ENCODE measurements at places on chromosomes 2 and 18. TPM values are rescaled to one million over a fixed set of nuclear protein-coding genes. Genes with fewer than 3 reads are reported as not detected.

The RBMS1 gene
- 87.9 TPM for total RNA-seq

The EPG5 gene
- 31.1 TPM for total RNA-seq

The MLPH gene
- total RNA-seq = 12.3 TPM

The CTAGE1 gene
- 0.47 TPM for total RNA-seq

The E2F6 gene
- 18.3 TPM for total RNA-seq

The MC4R gene
- total RNA-seq = not detected

The CTLA4 gene
- total RNA-seq = not detected

The GREB1 gene
- 4.0 TPM for total RNA-seq

The RNF103 gene
- total RNA-seq = 57.0 TPM

The POTEC gene
- not detected for total RNA-seq

DNA sequence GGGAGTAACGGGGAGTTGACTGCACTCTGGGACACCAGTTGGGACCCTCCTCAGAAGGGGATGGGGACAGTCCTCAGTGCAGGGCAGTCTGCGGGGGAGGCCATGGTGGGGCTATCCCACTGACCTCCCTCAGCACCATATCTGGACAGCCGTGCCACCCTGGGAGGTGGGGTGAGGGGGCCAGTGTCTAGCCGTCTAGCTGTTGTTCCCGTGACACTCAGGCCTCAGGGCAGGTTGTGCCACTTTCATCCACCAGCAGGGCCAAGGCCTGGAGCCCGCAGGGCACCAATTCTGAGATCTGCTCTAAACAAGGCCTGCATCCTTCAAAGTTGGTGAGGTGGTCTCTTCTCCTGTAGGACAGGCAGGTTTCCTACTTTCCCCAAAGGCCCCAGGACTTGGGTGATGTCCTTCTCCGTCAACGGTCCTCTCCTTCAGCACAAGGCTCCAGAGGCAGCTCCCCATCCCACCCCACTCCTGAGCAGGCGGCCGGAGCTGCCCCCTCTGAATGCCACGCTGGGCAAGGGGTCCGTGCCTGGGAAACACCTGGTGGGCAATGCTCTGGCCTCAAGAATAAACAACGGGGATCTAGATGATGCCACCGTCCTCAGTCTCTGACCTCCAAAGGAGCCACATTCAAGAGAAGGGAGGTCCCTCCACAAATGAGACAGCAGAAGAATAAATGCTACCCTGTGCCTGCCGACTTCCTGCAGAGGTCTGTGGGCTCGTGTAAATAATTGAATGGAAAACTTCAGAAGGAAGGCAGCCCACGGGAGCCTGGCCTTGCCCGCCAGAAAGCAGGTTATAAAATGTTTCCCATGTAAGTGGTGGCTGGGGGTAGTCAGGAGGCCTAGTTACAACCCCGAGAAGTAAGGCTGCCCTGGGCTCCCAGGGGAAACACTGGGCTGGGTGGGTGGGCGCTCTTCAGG is 42.8 kb upstream of the PTMA start:
- peak overlapping the region; percentile 100 for H3K27ac ChIP-seq
- DNase-seq = no peak
- H3K36me3 ChIP-seq = no peaks in the 10 kb centered on the region

GRCh38 chr2:222492683-222493082 is 68.3 kb downstream of the SGPP2 start:
- no peaks in the 10 kb centered on the region for H3K36me3 ChIP-seq
- peak; percentile 13 for DNase-seq
- no peaks in the 10 kb centered on the region for H3K4me1 ChIP-seq
- no peaks in the 10 kb centered on the region for H3K27me3 ChIP-seq
- no peak overlapping the region for H3K4me3 ChIP-seq
- no peak overlapping the region for H3K27ac ChIP-seq

DNA sequence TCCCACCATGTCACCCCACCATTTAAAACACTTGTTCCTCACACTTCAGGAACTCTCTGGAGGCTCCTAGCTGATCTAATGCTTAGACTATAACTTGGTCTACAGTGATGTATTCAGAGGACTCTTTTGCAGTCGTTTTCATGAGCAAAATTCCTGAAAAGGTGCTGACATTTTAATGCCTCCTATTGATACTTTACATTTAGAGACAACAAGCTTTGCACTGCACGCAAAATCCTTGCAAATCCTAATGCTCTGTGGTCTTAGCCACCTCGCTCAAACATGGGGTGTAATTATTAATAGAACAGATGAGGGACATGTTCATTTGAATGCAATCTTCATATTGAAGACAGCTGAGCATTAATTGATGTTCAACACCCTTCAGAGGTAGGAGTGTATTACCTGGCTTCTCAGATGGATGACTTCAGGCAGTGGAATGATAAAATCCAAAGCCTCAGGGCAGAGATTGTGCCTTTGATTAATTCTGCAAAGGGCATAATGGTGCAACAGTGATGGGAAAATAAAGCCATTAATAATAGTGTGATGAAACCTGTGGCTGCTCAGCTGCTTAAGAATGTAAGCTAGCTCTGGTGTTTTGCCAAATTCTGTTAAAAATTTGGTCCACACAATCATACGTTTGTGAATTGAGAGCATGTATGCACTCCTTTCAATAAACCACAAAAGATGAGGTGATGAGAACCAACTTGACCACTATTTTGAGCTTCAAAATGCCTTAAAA is 5.4 kb downstream of the CTAGE1 start:
- H3K4me3 ChIP-seq = no peak overlapping the region
- no peak overlapping the region for H3K27ac ChIP-seq
- no peaks in the 10 kb centered on the region for H3K4me1 ChIP-seq
- H3K27me3 ChIP-seq = no peaks in the 10 kb centered on the region
- no peak for DNase-seq

DNA sequence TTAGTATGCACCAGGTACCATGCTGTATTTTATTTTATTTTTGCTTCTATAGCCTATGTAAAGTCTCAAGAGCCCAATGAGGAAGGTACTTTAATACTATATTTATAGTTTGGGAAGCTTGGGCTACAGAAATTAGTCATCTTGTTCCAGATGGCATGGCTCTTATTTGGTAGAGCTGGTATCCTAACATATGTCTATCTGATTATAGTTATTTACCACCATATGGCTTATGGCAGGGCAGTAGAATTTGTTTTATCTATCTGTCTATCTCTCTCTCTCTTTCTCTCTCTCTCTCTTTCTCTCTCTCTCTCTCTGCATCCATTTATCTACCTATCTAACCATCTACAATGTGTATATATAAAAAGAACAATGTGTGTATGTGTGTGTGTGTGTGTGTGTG is 1293.7 kb upstream of the SLC39A10 start:
- no peaks in the 10 kb centered on the region for H3K4me1 ChIP-seq
- no peaks in the 10 kb centered on the region for H3K27me3 ChIP-seq
- H3K4me3 ChIP-seq = no peak overlapping the region
- no peaks in the 10 kb centered on the region for H3K36me3 ChIP-seq
- no peak for DNase-seq

- no peaks in the 10 kb centered on the region for H3K36me3 ChIP-seq
- DNase-seq = no peak
- no peak overlapping the region for H3K27ac ChIP-seq
- peaks cover 6% of the 10 kb centered on the region for H3K4me1 ChIP-seq
- no peak overlapping the region for H3K4me3 ChIP-seq
- no peaks in the 10 kb centered on the region for H3K27me3 ChIP-seq
Observed at GRCh38 chr18:79857082-79857671, 59.4 kb downstream of the KCNG2 start.

GRCh38 chr2:199322151-199322550 is 135.6 kb downstream of the SATB2 start:
- H3K4me1 ChIP-seq = no peaks in the 10 kb centered on the region
- H3K27ac ChIP-seq = no peak overlapping the region
- no peak for DNase-seq
- H3K4me3 ChIP-seq = no peak overlapping the region
- no peaks in the 10 kb centered on the region for H3K36me3 ChIP-seq
- H3K27me3 ChIP-seq = no peaks in the 10 kb centered on the region

- no peaks in the 10 kb centered on the region for H3K4me1 ChIP-seq
- peak overlapping the region; percentile 7 for H3K27ac ChIP-seq
- no peaks in the 10 kb centered on the region for H3K36me3 ChIP-seq
- no peaks in the 10 kb centered on the region for H3K27me3 ChIP-seq
Observed at GRCh38 chr2:180202467-180202951, 195.4 kb upstream of the CWC22 start.

- H3K4me3 ChIP-seq = peak overlapping the region; percentile 57
- H3K36me3 ChIP-seq = no peaks in the 10 kb centered on the region
- peaks cover 9% of the 10 kb centered on the region for H3K4me1 ChIP-seq
- peak overlapping the region; percentile 60 for H3K27ac ChIP-seq
- DNase-seq = peak; percentile 99
Observed at GRCh38 chr2:676647-677055, 555 bp downstream of the TMEM18 start.

GRCh38 chr18:24208270-24209035 is 69.6 kb downstream of the CABYR start:
- no peaks in the 10 kb centered on the region for H3K27me3 ChIP-seq
- no peak overlapping the region for H3K4me3 ChIP-seq

- H3K4me3 ChIP-seq = no peak overlapping the region
- no peaks in the 10 kb centered on the region for H3K27me3 ChIP-seq
- H3K4me1 ChIP-seq = no peaks in the 10 kb centered on the region
- H3K36me3 ChIP-seq = no peaks in the 10 kb centered on the region
- DNase-seq = no peak
Observed at GRCh38 chr2:62119311-62119974, 76.5 kb upstream of the B3GNT2 start.

GRCh38 chr2:20744366-20745335 is 77.7 kb downstream of the GDF7 start:
- DNase-seq = no peak
- H3K4me3 ChIP-seq = no peak overlapping the region
- no peaks in the 10 kb centered on the region for H3K4me1 ChIP-seq
- H3K36me3 ChIP-seq = no peaks in the 10 kb centered on the region

DNA sequence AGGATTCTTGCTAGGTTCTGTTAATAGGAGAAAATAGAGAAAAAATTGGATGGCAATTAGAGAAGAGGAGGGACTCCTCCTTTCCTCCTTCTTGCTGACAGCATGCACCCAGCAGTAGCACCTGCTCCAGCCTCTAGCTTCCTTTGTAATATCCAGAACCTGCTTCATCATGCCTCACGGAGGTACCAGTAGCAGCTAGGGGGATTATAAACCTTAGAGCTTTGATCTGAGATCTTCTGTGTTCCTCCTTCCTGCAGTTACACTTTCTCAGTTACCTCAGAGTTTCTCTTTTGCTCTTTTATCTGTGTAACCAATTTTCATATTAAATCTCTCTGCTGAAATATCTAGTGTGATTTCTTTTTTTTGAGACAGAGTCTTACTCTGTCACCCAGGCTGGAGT is 16.6 kb downstream of the DPP4 start:
- no peaks in the 10 kb centered on the region for H3K27me3 ChIP-seq
- no peak for DNase-seq
- H3K36me3 ChIP-seq = no peaks in the 10 kb centered on the region
- no peak overlapping the region for H3K27ac ChIP-seq
- H3K4me3 ChIP-seq = no peak overlapping the region
- no peaks in the 10 kb centered on the region for H3K4me1 ChIP-seq

GRCh38 chr18:8175501-8176061 is 433.7 kb upstream of the RAB12 start:
- no peak overlapping the region for H3K27ac ChIP-seq
- no peaks in the 10 kb centered on the region for H3K36me3 ChIP-seq
- no peak overlapping the region for H3K4me3 ChIP-seq
- DNase-seq = no peak
- H3K4me1 ChIP-seq = peaks cover 7% of the 10 kb centered on the region
- no peaks in the 10 kb centered on the region for H3K27me3 ChIP-seq

GRCh38 chr2:207157162-207157481 is 8.6 kb downstream of the KLF7 start:
- no peaks in the 10 kb centered on the region for H3K27me3 ChIP-seq
- peaks cover 5% of the 10 kb centered on the region for H3K4me1 ChIP-seq
- no peak overlapping the region for H3K27ac ChIP-seq
- DNase-seq = no peak

DNA sequence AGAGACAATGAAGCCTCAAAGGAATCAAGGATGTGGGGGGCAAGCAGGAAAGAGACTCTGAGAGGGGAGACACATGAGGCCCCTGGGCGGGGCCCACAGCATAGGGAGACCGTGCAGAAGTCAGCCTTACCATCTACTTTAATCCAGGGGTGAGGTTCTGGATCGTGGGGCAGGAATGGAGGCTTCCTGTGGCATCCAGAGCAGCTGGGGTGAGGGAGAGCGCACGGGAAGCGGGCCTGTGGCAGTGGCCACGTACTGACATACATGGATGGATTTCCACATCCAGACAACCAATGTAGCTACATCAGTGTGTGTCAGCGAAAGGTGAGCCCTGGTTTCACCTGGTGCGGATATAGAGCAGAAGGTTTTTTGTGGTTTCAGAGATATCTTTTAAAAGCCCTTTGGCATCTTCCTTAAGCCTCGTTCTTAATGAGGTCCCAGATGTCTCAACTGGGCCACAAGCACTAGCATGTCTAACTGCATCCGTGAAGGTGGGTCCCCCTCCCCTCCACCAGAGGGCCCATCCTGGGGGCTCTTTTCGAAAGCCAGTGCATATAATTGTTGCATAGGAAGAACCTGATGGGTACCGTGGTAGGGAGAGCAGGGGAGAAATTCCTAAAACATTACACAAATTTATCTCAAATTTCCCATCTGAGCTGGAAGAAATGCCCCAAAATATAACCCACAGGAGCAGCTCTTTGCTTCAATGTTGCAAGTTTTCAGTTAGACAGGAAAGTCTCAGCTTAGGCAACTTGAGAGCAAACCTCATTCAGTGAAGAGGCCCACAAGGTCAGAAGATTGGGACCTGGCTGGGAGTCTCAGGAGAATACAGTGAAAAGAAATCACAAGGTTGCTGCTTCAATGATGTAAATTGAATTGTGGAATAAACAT is 90.9 kb downstream of the SP3 start:
- no peak overlapping the region for H3K4me3 ChIP-seq
- DNase-seq = no peak
- no peaks in the 10 kb centered on the region for H3K36me3 ChIP-seq
- no peaks in the 10 kb centered on the region for H3K27me3 ChIP-seq

DNA sequence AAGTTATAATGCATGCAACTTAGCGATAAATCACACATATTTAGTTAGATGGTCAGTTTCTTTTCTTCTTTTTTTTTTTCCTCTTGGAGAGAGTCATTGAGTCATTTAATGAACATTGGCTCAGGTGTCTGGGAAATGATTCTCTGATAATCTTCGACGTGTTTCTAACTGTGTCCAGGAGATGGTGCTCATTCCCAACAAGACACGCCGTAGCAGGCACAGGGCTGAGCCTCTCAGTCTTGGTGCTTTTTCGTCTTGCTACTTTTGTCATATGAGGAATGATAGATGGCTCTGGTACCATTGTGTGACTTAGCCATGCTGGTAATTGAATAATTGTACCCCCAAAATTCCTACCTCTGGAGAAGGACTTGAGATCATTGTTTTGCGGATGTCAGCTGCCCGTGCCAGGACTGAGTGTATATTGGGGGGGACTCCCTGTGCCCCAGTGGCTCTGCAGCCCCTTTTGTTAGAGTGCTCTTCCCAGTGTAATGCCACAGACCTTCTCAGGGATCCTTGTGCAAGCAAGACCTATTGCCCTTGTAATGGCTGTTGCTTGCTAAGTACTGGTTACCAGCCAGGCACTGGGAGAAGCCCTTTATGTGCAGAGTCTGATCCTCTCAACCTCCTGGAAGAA is 107.6 kb upstream of the CYRIA start:
- peak; percentile 77 for DNase-seq
- no peaks in the 10 kb centered on the region for H3K27me3 ChIP-seq
- no peak overlapping the region for H3K27ac ChIP-seq
- no peak overlapping the region for H3K4me3 ChIP-seq
- no peaks in the 10 kb centered on the region for H3K4me1 ChIP-seq
